ENCODE measurements at places on chromosomes 6 and 20. TPM values are rescaled to one million over a fixed set of nuclear protein-coding genes. Genes with fewer than 3 reads are reported as not detected.

The ARFGEF3 gene
- total RNA-seq = 0.92 TPM

The NKAPL gene
- total RNA-seq = 0.70 TPM

The PSORS1C1 gene
- total RNA-seq = 1.0 TPM

The SOD2 gene
- total RNA-seq = 227 TPM

The UTRN gene
- 148 TPM for total RNA-seq

The BPIFA1 gene
- total RNA-seq = not detected

The SERAC1 gene
- total RNA-seq = 5.2 TPM

The SLC22A23 gene
- 35.3 TPM for total RNA-seq

The DEFB124 gene
- total RNA-seq = not detected

The PBOV1 gene
- total RNA-seq = not detected

The ZNF184 gene
- total RNA-seq = 4.4 TPM

The TMEM151B gene
- not detected for total RNA-seq

The OOEP gene
- 0.35 TPM for total RNA-seq

The SAMD5 gene
- total RNA-seq = 9.7 TPM

The ANKRD66 gene
- not detected for total RNA-seq

The DDX43 gene
- 3.4 TPM for total RNA-seq

The TTK gene
- 5.5 TPM for total RNA-seq
